Vein endothelial cell (primary cell): ENCODE measurements at places on chromosomes 7 and 10. TPM values are rescaled to one million over a fixed set of nuclear protein-coding genes. Genes with fewer than 3 reads are reported as not detected.

Gene NRG3
- 6.5 and 17.3 TPM in 2 replicates for total RNA-seq

Gene EPDR1
- total RNA-seq: 1.3 and 3.2 TPM in 2 replicates

Gene NME8
- not detected in 2 replicates for total RNA-seq

Gene STEAP2
- 2.3 and 8.8 TPM in 2 replicates for total RNA-seq

Gene OR6B1
- not detected in 2 replicates for total RNA-seq

Gene DCLRE1C
- total RNA-seq: 5.6 and 11.4 TPM in 2 replicates

Gene DENND2A
- under 0.01 and 0.19 TPM in 2 replicates for total RNA-seq

Gene GUSB
- total RNA-seq: 30.7 and 38.2 TPM in 2 replicates

Gene GPR26
- total RNA-seq: not detected in 2 replicates

Gene CFTR
- not detected in 2 replicates for total RNA-seq
